ENCODE measurements at places on chromosomes 2 and 18. TPM values are rescaled to one million over a fixed set of nuclear protein-coding genes. Genes with fewer than 3 reads are reported as not detected.

ALPG gene
- polyA plus RNA-seq = not detected

CHRND gene
- not detected for polyA plus RNA-seq

MEP1B gene
- polyA plus RNA-seq = not detected

KCNE4 gene
- not detected for polyA plus RNA-seq

ORC2 gene
- 14.8 TPM for polyA plus RNA-seq

PID1 gene
- 11.0 TPM for polyA plus RNA-seq

ZSWIM2 gene
- polyA plus RNA-seq = 0.86 TPM

TXNDC2 gene
- 0.41 TPM for polyA plus RNA-seq

TUBA3E gene
- polyA plus RNA-seq = not detected

SCN2A gene
- polyA plus RNA-seq = 55.0 TPM

AQP12A gene
- polyA plus RNA-seq = not detected

NT5DC4 gene
- polyA plus RNA-seq = not detected

ALPP gene
- not detected for polyA plus RNA-seq

EML6 gene
- 9.9 TPM for polyA plus RNA-seq

ABCG8 gene
- not detected for polyA plus RNA-seq

DLX2 gene
- 9.3 TPM for polyA plus RNA-seq

Measured in neural cell (in vitro differentiated cells).